Heart right ventricle (tissue), 16 donors: ENCODE measurements at places on chromosomes 2 and 18. TPM values are rescaled to one million over a fixed set of nuclear protein-coding genes. Genes with fewer than 3 reads are reported as not detected.

Gene RMDN2
- total RNA-seq, result 4.4 TPM

Gene GALM
- 17.2 TPM for total RNA-seq

Gene OR6B2
- not detected for total RNA-seq

Gene TNS1
- total RNA-seq, result 583 TPM

Gene SP140L
- total RNA-seq, result 3.0 TPM

Gene TACR1
- 0.22 TPM for total RNA-seq

Gene CYP27C1
- total RNA-seq, result 0.15 TPM
